ENCODE measurements at places on chromosomes 16 and 17.

DNA sequence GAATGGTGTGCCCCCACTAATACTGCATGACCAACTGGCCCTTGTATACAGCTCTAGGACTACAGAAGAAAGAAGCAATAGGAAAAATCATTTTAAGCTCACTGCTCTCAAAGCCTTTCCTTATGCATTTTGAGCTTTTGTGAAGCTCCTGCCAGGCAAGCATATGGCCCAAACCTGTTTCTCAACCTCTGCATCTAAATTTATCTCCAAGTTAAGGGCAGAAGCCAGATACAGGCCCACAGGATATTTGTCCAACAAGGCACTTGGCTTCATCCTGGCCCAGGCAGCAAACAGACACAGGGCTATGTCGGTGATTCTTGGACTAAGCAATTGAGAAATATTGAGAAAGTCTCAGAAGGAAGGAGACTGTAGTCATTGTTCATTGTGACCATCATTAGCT is 43.9 kb downstream of the CCT6B start:
- no peak for DNase-seq

GRCh38 chr16:88284626-88285513 is 97.9 kb upstream of the ZNF469 start:
- no peak for DNase-seq

DNA sequence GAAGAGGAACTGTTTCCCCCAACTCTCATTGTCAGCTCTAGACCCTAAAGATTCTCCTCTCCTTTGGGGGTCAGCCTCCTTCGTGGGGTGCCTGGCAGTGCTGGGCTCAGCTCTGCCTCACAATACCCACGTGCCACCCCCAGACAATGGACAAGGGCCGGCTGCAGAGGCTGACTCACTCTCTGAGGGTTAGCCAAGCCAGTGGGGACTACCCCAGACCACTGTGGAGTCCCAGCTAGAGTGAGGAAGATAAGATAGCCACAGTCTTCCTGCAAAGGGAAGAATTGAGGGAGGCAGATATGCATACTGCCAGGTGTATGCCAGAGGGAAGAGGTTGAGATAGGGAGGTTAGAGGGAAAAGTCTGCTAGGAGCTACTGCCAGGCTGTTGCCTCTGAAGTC is 13.5 kb upstream of the MTMR4 start:
- DNase-seq: no peak

DNA sequence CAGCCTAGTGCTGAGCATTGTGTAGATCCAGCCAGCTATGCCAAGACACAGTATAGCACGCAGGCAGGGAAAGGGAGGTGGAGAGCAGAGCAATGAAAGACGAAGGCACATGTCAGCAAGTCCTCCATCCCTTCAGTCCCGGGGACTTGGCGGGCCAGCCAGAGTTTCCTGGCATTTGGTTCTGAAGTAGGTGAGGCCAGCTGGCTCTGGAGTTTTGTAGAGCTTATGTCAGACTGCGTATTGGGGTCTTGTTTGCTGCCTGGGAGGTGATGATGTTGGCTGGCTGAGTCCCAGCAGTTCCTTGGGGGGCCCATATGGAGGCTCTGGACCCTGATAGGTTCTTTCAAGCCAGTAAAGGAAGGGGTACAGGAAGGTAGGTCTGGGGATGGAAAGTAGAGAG is 55.7 kb upstream of the AKTIP start:
- DNase-seq: no peak

DNA sequence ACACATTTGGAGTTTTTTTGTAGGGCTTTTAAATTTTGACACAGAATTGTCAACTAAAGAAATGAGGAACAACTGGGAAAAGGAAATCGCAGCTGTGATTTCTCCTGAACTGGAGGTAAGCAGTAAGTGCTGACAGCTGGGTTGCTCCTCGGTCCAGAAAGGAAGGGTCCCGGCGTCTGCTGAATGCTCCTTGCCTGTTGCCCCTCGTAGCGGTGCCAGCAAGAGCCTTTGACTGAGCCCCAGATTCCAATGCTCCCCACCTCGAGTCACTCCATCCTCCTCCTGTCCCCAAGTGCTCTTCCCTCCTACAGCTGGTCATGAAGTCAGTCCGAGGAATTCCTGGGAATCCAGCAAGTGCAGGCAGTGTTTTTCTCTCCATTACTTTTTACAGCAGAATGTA is 32.0 kb upstream of the ENDOV start:
- no peak for DNase-seq

DNA sequence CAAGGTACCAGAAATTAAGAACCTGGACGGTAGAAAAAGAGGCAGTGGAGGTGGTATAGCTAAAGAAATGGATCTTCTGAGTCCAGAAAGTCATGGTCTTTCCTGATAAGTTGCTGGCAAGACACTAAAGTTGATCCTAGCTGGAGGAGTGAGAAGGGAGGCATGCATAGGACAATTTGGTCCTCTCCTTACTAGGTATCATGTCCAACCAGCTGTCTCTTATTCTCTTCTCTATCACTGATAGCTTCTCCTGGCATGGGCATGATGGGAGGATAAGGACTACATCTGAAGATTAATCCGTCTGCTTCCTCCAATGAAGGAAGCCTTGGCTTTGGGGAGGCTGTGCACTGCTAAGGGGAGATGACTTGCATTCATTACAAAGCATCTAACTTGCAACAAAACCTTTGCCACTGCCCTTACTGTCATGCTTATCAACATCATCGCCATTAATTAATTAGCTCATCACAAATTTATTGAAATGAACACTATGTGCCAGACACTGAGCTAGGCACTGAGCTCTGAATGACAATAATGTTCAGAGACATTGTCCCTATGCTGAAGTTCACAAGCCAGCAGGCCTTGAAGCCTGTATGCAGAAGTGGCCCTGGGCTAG is 3.1 kb upstream of the FAM117A start:
- DNase-seq: no peak

- DNase-seq: peak; percentile 73
Observed at GRCh38 chr17:7403043-7403726, 712 bp downstream of the TMEM256 start.

DNA sequence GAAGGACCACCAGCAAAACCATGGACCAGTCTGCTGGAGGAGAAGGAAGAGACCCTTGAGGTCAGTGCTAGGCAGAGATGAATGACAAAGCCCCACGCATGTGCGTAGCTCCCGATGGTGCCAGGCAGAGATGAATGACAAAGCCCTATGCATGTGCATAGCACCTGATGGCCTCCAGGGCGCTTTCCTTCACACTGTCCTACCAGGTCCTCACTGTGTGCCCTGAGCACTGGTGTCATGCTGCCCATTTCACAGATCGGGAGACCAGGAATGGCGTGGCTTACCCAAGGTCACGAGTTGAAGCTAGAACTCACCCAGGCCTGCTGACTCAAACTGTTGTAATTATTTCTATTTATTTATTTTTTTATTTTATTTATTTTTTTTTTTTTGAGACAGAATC is 149.6 kb downstream of the KATNIP start:
- no peak for DNase-seq

DNA sequence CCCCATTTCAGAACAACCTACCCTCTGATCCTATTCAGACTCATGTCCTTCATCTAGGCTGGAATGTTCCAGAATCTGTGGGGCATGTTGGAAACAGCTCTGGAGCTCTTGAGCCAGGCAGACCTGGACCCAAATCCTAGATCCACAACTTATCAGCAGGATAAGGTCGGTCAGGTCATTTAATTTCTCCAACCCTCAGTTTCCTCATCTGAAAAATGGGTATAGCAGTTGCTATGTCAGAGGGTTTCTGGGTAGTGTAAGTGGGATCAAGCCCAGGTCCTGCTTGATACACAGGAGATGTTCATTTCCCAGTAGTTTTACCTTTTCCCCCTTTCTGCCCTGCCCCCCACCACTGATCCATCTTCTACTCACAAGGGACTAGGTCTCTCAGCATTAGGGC is 12.0 kb downstream of the SLC6A2 start:
- no peak for DNase-seq

- DNase-seq: no peak
Observed at GRCh38 chr17:38603786-38604478, 1.8 kb downstream of the SRCIN1 start.

- DNase-seq: no peak
Observed at GRCh38 chr17:7017827-7018200, 5.0 kb upstream of the BCL6B start.

DNA sequence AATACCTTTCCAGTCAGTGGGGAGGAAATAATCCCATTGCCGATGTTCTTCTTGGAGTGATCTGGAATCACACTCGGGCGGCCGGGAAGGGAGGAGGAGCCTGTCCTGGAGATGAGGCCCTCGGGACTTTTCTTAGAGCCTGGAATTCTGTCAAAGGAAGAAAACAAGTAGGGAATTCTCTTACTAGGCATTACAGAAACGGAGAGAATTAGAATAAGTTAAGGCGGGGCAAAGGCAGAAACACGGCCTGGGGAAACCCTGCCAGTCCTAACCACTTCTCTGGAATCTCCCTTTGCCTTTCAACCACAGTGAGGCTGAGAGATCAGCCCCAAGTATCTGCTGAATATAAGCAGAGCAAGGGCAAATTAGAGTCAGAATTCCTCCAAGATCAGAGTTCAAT is 27.8 kb downstream of the USP36 start:
- no peak for DNase-seq

- DNase-seq: no peak
Observed at GRCh38 chr17:8944748-8945147, 20.8 kb downstream of the PIK3R5 start.

DNA sequence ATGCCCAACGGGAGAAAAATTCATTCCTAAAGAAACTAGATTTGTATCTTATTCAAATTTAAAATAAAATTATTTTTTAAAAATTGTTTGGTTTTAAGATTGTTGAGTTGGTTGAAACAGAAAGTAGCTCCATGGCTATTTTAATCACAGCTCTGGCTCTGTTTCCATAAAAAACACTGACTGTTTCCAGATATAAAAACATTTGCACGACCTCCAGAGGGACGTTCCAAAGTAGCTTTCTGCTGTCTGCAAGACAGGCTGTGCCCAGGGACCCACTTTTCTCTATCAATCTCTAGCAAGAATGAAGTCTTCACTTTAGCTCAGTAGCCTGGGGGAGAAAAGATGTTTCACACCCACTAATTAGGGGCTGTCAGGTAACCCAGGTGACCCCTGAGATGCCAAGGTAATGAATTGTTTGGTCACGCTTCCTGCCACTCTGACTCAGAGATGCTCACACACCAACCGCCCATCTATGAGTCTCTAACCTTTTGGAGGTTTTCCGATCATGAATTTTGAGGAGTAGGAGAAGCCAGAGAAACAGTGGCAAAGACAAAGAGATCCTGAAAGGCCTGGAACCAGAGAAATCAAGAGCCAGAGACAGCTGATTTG is 220.1 kb upstream of the SOX9 start:
- no peak for DNase-seq

DNA sequence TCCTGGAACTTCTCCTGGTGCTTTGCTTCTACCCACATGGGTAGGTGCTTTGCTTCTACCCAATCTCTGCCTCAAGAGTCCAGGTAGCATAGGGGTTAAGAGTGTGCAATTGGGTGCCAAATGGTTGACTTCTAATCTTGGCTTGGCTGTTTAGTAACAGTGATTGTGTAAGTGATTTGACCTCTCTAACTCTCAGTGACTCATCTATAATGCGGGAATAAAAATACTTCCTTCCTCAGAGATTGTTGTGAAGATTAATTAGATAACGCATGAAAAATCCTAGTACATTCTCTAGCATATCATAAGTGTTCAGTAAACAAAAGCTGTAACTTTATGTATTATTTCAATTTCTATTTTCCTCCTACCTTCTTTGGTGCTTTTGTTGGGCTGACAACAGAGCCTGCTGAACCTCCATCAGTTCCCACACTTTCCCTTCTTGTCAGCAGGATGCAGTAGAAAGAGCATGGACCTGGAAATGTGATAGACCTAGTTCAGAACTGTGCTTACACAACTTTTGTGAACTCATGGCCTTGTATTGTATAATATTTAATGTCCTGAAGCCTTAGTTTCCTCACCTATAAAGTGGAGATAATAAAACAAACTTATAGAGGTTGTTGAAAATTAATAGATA is 72.9 kb upstream of the SMIM36 start:
- DNase-seq: no peak

DNA sequence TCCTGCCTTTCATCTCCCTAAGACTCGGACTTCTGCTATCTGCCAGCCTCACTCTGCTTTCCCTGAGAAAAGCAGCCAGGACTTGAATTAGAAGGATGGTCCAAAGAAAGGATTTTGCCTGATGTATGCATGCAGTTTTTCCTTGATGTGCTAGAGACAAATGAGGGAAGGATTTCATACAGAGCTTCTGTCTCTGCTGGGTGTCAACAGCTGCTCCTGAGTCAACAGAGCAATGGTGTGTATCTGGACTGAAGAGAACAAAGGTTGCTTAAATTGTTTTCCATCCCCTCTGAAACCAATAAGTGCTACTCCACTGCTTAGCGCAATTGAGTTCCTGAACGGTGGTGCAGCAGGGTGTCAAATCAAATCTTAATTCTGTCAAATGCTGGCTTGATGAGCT is 680.6 kb upstream of the C16orf82 start:
- no peak for DNase-seq

DNA sequence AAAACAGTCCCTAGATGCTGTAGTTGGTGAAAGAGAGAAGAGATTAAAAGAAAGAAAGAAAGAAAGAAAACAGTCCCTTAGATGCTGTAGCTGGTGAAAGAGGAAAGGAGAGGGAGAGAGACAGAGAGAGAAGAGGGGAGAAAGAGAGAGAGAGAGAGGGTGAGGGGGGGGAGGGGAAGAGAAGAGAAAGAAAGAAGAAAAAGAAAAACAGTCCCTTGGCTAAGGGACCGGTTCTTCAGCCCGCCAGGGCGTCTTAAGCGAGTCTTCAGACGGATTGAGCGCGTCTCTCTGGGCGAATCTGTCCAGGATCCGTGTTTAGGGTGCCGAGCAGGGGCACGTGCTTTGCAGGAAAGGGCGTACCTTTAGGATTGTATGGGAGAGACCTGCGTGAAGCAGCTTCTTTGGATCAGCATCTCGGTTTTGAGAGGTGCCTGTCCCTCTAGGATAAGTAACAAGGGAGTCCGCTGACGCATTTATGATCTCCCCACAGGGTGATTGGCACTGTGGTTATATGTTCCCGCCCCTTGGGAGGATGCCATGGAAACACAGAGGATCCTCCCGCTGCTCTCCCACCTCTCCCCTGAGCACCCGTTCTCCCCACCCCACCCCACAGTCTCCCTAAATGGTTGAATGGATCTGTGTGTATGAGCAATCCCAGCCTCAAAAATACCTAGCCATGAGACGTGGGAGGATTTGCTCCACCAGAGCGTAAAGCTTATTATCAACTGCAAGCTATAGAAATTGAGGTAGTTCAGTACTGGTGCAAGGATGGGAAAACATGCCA is 16.7 kb downstream of the GNGT2 start:
- DNase-seq: no peak

All from activated CD8-positive, alpha-beta memory T cell treated with anti-CD3 and anti-CD28 coated beads for 24 hours (primary cell).